ENCODE measurements at places on chromosomes 6 and 20.

DNA sequence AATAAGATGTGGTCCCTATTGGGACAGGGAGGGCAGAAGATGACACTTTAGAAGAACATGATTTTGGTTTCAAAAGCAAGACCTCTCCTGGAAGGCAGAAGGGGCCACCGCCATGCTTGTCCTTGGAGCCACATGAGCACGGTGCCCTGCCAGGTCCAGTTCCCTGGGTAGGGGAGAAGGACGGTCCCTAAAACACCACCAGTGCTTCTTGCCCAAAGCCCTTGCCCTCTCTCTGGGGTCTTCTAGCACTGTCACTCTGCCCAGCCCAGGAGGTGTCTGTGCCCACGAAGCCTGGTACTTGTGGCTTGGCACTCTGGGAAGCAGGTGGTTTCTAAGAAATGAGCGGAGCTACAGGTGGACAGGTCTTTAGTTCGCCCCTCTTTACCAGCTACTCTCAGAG is 46.0 kb downstream of the PLCG1 start:
- DNase-seq: no peak

GRCh38 chr6:30578051-30578450 is 6.8 kb downstream of the ABCF1 start:
- DNase-seq: no peak

GRCh38 chr20:61055180-61056010 is 196.7 kb upstream of the CDH4 start:
- DNase-seq: no peak

DNA sequence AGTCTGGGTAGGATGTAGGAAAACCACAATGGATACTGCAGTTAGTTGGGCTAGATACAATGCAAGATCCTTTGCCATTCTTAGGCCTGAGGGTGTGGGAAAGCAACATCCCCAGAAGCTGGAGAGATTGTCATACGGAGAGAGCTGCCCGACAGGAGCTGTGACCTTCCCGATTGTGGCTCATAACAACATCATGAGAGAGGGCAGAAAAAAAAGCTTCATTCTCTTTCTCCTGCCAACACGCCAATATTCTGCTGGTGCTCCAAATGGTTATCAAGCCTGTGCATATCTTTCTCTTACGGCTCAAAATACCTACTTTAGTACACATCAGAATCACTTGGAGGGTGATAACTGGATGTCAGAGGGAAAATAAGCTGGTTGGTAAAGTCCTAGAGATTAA is 81.1 kb downstream of the IBTK start:
- no peak for DNase-seq

DNA sequence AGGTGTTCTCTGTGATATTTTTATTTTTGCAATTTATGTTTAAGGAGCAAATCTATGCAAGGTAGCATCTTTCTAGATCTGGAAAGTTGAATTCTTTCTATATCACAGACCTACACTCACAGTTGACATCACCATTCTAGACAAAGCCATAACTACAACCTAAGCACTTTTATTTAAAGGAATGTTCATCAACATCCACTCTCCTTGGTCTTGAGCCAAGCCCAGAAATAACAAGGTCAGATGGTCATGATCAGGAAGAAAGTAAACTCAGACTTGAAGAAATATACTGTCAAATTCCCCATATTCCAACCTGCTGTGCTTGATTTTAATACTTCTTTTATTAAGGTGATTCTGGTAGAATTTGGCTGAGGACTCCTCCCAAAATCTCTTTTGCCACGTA is 32.2 kb downstream of the MMUT start:
- no peak for DNase-seq

- no peak for DNase-seq
Measured at GRCh38 chr20:24761220-24762065, 187.6 kb upstream of the CST7 start.

GRCh38 chr6:38141085-38141484 is 321.6 kb downstream of the ZFAND3 start:
- no peak for DNase-seq

DNA sequence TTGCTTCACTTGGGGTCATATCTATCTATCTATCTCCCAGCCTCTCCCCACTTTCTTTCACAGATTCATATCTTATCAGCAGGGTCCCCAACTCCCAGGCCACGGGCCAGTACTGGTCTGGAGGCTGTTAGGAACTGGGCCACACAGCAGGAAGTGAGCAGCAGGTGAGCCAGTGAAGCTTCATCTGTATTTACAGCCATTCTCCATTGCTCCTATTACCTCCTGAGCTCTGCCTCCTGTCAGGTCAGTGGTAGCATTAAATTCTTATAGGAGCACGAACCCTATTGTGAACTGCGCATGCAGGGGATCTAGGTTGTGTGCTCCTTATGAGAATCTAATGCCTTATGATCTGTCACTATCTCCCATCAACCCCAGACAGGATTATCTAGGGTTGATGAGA is 14.8 kb upstream of the TAB2 start:
- no peak for DNase-seq

DNA sequence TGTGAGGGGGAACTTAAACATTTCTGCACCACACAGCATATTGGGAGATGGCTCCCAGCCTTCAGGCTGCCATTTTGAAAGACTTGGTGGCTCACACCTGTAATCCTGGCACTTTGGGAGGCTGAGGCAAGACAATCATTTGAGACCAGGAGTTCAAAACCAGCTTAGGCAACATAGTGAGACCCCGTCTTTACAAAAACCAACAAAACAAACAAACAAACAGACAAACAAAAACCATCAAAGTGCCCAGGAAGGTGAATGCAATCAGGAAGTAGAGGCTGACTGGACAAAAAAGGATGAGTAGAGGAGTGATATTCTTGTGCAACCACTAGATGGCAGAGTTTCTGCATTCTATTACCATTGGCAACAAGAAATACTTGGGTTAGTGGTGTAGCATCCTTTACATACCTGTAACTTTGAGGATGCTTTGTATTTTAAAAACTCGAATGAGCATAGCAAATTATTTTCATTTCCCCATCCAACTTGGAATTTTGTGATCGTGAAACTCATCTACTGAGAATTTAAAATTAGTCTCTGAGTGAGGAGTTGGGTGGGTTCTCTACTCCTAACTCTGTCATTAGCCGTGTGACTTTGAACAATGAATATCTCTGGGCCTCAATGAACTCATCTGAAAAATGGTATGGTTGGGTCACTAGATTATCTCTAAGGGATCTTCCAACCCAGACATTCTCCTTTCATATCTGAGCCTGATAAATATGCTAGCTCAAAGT is 84.4 kb downstream of the CRYBG1 start:
- peak; percentile 23 for DNase-seq

DNA sequence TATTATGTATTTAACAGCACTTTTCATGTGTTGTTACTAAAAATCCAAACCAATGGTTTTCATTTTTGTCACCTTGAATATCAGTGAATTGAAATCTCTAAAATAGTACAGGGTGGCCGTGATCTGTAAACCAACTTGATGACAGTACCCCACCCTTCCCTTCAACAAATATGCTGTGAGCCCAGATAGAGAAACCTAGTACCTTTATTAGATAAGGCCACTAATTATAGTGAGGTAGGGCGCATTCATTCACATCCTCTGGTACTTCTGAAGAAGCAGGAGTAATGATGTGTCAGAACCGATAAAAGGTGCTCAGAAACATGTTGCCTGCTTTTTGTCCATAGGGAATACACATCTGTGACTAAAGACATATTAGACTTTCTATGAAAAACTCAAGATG is 409.5 kb downstream of the GJA1 start:
- DNase-seq: no peak

DNA sequence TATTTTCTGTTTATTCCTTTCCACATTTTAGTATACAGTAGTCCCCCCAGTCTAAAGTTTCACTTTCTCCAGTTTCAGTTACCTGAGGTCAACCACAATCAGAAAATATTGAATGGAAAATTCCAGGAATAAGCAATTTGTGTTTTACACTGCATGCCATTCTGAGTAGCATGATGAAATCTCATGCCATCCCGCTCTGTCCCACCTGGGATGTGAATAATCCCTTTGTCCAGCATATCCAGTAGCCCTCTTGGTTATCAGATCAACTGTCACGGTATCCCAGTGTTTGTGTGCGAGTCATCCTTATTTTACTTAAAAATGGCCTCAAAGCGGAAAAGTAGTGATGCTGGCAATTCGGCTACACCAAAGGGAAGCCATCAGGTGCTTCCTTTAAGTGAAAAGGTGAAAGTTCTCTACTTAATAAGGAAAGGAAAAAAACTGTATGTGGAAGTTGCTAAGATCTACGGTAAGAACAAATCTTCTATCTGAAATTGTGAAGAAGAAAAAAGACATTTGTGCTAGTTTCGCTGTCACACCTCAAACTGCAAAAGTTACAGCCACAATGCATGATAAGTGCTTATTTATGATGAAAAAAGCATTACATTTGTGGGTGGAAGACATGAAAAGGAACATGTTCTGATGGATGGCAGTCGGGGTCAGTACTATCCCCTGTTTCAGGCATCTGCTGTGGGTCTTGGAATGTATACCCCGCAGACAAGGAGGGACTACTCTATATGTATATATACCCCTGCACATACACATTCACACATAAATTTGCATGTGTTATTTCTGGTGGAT is 11.3 kb downstream of the NOX3 start:
- no peak for DNase-seq

DNA sequence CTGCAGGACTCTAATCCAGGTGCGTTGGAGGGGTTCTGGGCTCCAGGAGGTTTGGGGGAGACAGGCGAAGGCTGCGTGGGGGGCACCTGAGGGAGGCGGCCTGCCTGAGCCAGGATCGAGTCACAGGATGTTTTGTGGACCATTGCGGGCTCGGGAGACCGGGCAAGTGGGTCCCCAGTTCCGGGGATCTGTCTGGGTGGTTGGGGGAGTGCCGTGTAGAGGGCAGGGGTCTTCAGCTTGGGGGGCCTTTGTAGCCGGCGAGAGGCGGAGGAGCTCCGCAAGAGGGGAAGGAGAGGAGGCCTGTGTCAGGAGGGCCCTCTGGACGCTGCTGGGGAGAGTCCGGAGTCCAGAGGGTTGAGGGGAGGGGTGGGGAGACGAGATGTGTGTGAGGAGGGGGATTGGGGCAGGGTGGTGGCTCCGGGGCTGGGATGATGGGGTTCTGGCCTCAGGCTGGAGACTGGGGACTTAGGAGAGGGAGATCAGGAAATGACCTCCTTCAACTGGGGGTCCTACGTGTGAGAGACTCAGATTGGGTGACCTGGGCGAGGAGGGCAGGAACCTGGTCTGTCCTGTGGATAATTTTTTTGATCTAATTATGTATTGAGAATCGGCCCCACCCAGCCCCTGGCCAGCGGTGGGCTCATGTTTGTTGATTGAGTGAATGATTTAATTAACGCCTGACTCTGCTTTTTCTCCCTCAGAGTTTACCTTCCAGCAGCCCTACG is 505 bp downstream of the SNAI1 start:
- no peak for DNase-seq

GRCh38 chr20:34431168-34431567 is 68.1 kb downstream of the ITCH start:
- DNase-seq: no peak

- DNase-seq: no peak
Measured at GRCh38 chr20:44092551-44093248, 94.3 kb downstream of the JPH2 start.

DNA sequence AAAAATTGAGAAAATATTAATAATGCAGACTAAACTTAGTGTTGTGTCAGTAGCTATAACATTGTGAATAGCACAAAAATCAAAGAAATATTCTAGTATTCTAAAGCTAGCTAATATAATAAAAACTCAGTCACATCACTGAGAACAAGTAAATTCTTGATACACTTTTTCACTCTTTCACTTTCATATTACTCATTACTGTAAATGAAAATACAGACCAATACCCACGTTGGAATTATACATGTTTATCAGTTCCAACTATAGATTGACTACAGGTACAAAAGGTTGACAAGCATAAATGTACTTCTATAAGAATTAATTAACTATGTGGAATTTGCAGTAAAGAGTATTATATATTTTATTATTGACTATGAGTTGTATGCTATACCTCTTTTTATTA is 1043.4 kb upstream of the FLRT3 start:
- DNase-seq: no peak

DNA sequence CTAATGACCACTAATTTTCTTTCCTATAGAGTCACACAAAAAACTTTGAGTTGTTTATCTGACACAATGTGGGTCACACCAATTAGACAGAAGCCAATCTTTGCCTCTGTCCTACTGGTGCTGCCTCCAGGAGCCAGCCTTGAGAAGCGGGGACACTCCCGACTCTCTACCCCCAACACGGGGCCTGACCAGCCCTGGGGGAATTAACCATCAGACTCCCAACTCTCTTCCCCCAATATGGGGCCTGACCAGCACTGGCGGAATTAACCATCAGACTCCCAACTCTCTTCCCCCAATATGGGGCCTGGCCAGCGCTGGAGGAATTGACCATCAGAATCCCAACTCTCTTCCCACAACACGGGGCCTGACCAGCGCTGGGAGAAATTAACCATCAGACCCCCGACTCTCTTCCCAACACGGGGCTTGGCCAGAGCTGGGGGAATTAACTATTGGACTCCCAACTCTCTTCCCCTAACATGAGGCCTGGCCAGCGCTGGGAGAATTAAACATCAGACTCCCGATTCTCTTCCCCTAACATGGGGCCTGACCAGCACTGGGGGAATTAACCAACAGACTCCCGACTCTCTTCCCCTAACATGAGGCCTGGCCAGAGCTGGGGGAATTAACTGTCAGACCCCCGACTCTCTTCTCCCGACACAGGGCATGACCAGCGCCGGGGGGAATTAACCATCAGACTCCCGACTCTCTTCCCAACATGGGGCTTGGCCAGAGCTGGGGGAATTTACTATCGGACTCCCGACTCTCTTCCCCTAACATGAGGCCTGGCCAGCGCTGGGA is 12.5 kb downstream of the CST7 start:
- no peak for DNase-seq

- no peak for DNase-seq
Measured at GRCh38 chr6:155314773-155315515, 660 bp upstream of the TFB1M start.

- no peak for DNase-seq
Measured at GRCh38 chr6:137879299-137879698, 12.2 kb downstream of the TNFAIP3 start.

GRCh38 chr6:73024598-73024997 is 200.7 kb downstream of the KHDC1L start:
- no peak for DNase-seq

GRCh38 chr20:16411361-16411760 is 161.9 kb downstream of the KIF16B start:
- no peak for DNase-seq

DNA sequence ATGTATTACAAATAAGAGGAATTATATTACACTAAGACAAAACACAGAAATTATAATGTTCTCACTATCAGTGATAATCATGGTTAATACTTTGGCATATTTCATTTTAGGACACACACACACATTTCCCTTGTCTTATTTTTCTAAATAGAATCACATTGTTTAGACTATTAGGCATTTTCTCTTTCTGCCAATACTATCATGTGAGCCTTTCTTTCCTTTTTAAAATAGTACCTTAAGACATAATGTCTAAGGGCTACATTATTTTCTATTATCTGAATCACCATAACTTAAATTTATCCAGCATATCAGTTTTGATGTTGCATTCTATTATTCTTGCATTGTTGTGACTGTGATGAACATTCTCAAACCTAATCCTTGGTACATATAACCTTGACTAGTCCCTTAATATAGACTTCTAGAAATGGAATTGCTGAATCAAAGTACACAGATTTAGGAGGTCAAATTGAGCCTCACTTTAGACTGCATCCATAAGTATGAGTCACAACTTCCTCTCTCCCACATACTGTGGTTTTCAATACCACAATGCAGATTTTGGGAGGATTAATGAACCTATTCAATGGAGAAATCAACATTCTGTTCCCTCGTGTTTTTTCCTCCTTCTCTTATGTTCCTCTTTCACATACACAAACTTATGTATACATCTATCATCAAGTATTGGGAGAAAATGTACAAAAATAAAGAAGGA is 212.6 kb downstream of the MOXD1 start:
- no peak for DNase-seq

Data from putamen (tissue), 1 donor.